ENCODE measurements at places on chromosomes 3 and 15. TPM values are rescaled to one million over a fixed set of nuclear protein-coding genes. Genes with fewer than 3 reads are reported as not detected.

- no peaks in the 10 kb centered on the region for H3K27me3 ChIP-seq
- H3K27ac ChIP-seq = no peak overlapping the region
- no peak overlapping the region for H3K4me3 ChIP-seq
Observed at GRCh38 chr3:51686056-51686455, 15.0 kb downstream of the TEX264 start.

- no peak overlapping the region for H3K4me3 ChIP-seq
- no peaks in the 10 kb centered on the region for H3K36me3 ChIP-seq
- no peaks in the 10 kb centered on the region for H3K27me3 ChIP-seq
- peak overlapping the region; percentile 29 for H3K27ac ChIP-seq
- no peak for DNase-seq
- H3K4me1 ChIP-seq = no peaks in the 10 kb centered on the region
Observed at GRCh38 chr3:32082721-32083120, 23.7 kb upstream of the GPD1L start.

The PLAAT1 gene
- total RNA-seq = not detected

GRCh38 chr15:83205725-83206324 is 1.8 kb downstream of the HDGFL3 start:
- no peaks in the 10 kb centered on the region for H3K36me3 ChIP-seq
- H3K27me3 ChIP-seq = no peaks in the 10 kb centered on the region
- peak; percentile 9 for DNase-seq
- peak overlapping the region; percentile 22 for H3K27ac ChIP-seq
